ENCODE measurements at places on chromosomes 1 and 21.

- no peak for DNase-seq
Measured at GRCh38 chr1:29753244-29753643, 516.9 kb downstream of the PTPRU start.

- no peak for DNase-seq
Measured at GRCh38 chr1:111364690-111365089, 62.8 kb downstream of the OVGP1 start.

DNA sequence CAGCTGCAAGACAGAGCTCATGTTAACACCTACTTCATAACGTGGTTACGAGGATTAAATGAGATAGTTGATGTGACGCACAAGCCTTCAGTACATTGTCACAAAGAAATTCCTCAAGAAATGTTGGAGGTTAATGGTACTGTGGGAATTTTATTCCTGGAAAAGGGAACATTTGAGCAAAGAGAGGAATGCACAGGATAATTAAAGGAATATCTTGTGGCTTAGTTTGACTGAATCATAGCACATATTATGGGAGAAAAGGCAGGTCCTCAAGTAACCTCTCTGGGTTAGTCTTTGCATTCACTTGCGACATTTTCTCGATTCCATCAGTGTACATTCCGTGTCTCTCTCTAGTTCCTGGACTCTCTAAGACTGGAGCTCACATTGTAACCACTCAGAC, 300.2 kb upstream of the DUSP10 start:
- DNase-seq, result no peak

GRCh38 chr1:11176081-11176706, 13.0 kb upstream of the ANGPTL7 start:
- no peak for DNase-seq

- DNase-seq, result no peak
Measured at GRCh38 chr1:58898739-58899586, 115.1 kb upstream of the JUN start.

DNA sequence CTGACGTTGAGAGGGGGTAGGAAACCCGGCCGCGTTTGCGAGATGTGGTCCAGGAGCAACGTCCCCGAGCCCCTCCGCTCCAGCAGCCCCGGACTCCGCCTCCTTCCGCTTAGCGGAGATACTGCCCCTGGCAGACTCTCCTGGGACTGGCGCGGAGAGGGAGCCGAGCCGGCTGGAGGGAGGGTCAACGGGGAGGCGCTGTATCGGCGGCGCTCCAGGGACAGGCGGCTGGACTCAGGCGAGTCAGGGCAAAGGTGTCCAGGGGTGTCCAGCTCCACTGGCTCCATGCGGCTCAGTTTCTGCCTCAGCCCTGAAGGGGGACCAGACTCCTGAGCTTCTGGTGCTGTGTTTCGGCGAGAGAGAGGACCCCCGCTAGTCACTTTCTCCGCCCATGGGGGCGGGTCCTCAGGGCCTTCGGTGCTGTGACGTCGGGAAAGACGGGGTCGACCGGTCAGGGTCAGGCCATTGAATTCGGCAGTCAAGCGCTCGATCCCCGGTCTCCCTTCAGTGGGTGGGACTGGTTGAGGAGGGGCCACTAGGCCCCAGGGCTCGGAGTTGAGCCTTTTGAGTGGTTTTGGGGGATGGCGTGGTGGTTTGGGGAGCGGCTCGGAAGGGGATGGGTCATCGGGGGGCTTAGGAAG, 2.8 kb upstream of the LIX1L start:
- no peak for DNase-seq

- no peak for DNase-seq
Measured at GRCh38 chr1:53608071-53608470, 130.9 kb downstream of the GLIS1 start.

- DNase-seq, result no peak
Measured at GRCh38 chr1:14222086-14222485, 376.4 kb upstream of the KAZN start.

GRCh38 chr1:64686828-64687724, 57.8 kb upstream of the RAVER2 start:
- no peak for DNase-seq

DNA sequence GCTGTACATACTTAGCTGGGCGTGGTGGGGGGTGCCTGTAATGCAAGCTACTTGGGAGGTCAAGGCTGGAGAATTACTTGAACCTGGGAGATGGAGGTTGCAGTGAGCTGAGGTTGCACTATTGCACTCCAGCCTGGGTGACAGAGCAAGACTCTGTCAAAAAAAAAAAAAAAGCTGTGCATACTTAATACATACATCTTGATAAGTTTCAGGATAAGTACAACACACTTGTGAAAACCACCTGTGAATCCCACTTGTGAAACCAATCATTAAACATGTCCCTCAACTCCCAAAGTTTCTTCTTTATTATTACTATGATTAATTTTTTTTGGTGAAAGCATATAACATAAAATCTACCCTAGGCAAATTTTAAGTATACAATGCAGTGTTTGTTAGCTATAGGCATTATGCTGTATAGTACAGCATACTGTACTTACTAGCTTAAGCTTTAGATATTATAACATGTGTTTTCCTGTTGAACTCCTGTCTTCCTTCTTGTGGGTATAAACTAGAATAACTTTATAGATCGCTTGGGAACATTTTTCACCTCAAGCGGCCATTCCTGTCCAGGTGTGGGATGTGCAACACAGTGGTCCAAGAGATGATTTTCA, 41.4 kb downstream of the DISC1 start:
- no peak for DNase-seq

DNA sequence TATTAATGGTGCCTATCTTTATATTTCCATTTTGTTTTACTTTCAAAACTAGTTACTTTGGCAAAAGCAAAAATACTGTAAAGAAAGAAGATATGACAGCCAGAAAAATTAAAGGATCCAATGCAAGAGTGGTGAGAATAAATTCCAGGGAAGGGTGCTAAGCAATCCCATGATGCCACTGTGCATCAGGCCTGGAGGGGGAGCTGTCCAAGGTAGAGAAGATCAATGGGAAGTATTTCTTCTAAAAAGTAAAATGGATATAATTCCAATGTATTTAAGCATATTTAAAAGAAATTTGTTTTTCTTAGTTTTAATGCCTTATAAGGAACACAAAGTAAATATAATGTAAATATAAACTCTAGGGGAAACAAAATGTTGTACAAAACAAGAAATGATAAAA, 1382.2 kb upstream of the B3GALT2 start:
- no peak for DNase-seq

- DNase-seq, result no peak
Measured at GRCh38 chr1:64514197-64514765, 44.4 kb downstream of the CACHD1 start.

DNA sequence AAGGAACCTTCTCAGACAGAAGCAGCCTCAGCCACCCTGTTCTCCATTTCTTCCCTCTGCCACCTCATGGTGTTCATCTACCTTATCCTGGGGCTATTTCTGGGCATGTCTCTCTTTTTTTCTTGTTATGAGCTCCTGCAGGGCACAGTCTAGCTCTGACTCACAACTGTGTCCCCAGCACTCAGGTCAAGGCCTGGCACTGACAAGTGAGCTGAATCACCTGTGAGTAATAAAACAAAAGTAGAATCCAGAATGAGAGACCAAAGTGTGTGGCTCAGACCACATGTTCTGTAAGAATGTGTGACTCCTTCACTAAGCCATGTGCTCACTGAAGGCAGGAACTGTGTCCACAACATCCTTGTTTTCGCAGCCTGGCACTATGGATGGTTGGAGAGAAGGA, 23.2 kb downstream of the C1orf94 start:
- no peak for DNase-seq

DNA sequence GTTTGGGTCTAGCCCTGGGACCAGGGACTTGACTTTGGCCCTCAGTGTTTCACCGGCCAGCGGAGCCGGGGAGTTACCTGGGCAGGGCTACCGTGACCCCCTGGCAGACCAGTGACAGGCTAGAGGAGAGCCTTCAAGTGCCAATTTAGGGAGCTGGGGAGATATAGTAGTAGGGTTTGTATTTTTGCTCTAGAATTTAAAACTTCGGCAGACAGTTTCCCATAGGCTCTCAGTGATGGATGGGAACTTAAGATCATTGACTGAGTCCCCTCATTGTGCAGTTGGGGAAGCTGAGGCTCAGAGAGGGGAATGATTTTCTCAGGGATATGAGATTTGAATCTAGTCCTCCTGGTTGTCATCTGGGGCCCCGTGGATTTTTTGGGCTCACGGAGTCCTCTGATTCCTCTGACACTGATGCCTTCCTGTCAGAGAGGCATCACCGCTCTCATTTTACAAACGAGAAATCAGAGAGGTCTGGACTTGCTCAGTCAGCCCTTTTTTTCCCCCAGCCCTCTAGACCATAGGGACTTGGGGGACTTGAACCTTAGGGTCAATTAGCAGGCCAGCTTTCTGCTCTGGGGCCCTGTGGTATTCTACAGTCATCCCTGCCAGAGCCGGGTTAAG, 58.3 kb upstream of the ACOT11 start:
- DNase-seq, result no peak

DNA sequence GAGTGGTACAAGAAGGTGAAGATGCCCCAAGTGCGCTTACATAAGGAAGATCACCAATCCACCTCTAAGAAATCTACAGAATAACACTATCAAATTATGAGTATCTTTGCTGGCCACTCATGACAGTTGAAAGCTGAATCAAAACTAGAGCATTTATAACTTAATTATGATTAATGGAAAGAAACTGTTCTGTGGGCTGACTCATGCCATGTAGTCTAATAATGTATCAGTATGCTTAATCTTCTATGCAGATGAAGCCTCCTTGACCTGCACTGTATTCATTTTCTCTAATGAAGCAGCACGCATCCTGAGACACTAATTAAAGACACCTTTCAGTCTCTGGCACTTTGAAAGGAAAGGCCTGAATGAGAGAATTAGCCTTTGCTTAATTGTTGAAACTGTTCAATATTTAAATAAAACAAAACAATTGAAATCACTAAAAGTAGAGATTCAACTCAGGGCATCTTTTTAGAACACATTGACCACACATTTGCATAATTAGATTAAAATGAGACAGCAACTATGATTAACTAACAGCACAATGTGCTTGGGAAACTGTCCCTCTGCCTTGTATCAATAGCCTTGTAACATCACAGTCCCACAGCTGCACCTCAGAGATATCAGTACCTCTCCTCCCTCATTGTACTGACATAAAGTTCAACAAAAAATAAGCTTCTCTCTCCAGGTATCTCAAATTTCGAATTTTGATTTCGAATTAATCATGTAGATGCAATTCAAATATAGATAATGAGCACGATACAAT, 105.6 kb downstream of the NTPCR start:
- DNase-seq, result no peak

DNA sequence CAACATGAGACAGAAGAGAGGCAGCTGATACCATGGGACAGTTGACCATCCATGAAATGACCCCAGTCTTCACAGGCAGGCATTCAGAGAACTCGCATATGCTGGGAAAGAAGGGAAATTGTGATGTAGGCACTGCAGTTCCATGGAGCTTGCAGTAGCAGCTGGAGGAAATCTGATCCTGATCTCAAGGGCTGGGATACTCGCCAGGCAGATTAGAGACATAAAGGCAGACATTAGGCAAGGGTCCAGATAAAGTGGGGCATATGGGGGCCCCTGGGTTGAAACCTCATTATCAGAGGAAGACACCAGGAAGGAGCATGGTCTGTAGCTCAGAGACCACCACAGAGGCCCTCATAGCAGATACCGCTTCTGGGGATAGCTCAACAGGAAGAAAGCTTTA, 48.7 kb upstream of the TNR start:
- DNase-seq, result no peak

GRCh38 chr1:224579526-224579925, 36.6 kb upstream of the CNIH3 start:
- DNase-seq, result no peak

GRCh38 chr1:30689901-30690645, 33.3 kb downstream of the MATN1 start:
- no peak for DNase-seq

GRCh38 chr1:145916745-145917144, 1.8 kb downstream of the PEX11B start:
- no peak for DNase-seq

GRCh38 chr21:42855171-42855936, 24.0 kb downstream of the WDR4 start:
- DNase-seq, result no peak

DNA sequence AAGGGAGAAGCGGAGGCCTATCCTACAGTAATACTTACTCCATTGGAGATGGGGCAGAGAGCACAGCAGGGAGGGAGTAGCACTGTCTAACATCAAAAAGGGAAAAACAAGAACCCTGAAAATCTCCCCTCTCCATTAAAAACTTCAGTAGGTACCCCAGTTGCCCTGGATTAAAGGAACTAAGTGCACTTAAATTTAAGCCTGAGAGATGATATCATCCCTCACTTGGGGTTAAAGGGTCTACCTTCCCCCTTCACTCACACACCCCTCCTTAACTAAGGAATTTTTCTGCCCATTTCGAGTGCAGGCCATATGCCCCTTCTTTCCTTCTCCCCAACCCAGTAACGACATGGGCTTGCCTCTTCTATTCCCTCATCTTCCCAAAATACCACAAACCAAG, 3.7 kb upstream of the MTMR11 start:
- DNase-seq, result no peak

DNA sequence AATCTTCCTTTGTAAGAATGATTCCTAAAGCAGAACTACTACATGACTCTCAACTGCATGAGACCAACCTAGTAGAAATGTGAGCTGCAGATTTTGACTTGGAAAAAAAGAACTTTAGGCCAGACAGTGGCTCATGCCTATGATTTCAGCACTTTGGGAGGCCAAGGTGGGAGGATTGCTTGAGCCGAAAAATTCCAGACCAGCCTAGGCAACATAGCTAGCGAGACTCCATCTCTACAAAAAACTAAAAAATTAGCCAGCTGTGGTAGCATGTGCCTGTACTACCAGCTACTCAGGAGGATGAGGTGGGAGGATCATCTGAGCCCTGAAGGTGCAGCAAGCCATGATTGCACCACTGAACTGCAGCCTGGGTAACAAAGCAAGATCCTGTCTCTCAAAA, 24.7 kb upstream of the ITLN2 start:
- DNase-seq, result no peak

- DNase-seq, result no peak
Measured at GRCh38 chr1:14778898-14779865, 180.7 kb downstream of the KAZN start.

DNA sequence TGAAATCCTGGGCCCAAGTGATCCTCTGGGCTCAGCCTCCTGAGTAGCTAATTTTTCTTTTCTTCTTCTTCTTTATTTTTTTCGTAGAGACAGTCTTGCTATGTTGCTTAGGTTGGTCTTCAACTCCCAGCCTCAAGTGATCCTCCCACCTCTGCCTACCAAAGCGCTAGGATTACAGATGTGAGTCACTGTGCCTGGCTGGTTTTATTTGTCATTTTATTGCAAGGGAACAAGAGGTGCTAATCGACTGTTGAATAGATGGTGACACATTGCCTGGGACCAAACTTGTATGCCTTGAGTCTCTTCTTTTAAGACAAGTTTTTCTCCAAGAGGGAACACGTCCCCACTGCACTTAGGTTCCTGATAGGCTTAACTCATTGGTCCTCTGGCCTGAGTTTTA, 20.0 kb upstream of the KLHDC8A start:
- DNase-seq, result no peak

GRCh38 chr1:231850786-231851185, 224.2 kb downstream of the DISC1 start:
- no peak for DNase-seq

- DNase-seq, result no peak
Measured at GRCh38 chr1:234529095-234529949, 50.3 kb upstream of the TARBP1 start.
